Thoracic aorta (tissue), 2 donors: ENCODE measurements at places on chromosomes 11 and 22. TPM values are rescaled to one million over a fixed set of nuclear protein-coding genes. Genes with fewer than 3 reads are reported as not detected.

Gene BEST1
- 4.7 TPM for total RNA-seq

Gene CAVIN3
- 303 TPM for total RNA-seq

Gene CENATAC
- total RNA-seq, result 63.5 TPM

Gene KRTAP5-1
- not detected for total RNA-seq

Gene FREY1
- 9.0 TPM for total RNA-seq
